ENCODE measurements at places on chromosomes 11 and 22.

GRCh38 chr11:40328890-40329614, 1130.4 kb downstream of the LRRC4C start:
- DNase-seq = no peak

- DNase-seq = no peak
Observed at GRCh38 chr11:30364139-30364836, 41.4 kb downstream of the ARL14EP start.

DNA sequence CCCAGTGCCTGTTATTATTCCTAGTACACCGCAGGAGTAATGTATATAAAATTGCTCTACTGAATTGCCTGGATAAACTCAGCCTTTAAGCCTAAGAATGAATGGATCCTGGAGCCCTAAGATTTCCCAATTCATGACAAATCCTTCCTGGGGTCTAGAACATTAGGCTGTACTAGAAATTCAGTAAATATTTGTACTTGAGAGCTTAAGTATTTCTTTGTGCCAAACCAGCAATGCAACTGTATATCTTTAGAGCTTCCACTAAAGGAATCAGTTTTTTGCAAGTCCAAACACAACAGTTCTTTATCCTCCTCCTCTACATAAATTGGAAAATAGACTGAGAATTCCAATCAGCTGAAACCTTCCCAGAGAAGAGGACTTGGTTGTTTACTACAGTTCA, 65.6 kb downstream of the FAM168A start:
- no peak for DNase-seq

GRCh38 chr11:71502871-71503435, 24.1 kb upstream of the KRTAP5-7 start:
- no peak for DNase-seq

DNA sequence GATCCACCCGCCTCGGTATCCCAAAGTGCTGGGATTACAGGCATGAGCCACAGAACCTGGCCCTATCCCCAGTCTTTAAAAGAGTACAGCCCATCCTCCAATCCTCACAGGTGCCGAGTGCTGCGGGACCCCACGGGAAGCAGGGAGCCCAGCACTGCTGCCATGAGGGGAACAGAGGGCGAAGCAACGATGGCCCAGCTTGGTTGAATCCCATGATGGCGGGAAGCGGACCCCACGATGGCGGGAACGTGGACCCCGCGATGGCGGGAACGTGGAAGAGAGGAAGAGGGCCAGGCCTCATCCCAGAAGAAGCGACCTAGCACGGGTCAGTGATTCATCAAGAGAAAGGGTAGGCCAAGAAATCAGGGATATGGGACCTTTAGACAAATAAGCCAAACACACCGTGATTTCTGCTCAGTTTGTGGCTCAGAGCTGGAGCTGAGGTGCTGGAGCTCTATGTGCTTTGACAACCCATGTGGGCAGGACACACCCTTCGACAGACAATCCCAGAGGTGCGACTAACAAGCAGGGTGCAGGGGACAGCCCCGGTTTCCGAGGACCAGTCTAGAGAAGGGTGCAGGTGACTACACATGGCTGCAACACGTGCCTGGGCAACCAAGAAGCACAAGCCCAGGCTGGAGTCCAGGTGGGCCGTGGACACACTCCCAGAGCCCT, 30.9 kb downstream of the BRD1 start:
- DNase-seq = no peak

All from NCI-H1436 (cell line).